CD4-positive, alpha-beta T cell treated with Interleukin-21 for 1 hour (primary cell): ENCODE measurements at places on chromosomes 3 and 15.

DNA sequence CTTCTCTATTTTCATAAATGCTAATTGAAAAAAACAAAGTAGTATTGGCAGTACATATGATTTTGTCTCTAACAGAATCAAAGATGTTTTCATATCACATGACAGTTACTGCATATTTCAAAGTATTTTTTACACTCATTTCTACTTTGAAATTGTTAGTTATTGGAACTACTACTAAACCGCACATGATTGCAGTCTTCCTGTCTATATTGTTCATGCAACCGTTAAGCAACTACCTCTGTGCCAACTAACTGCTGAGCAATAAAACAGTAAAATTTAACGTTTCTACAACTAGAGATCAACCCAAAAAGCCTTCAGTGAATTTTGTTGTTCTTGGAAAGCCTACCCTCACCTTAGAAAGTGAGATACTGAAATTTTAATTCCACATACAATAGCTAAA is 64.2 kb downstream of the DMXL2 start:
- no peak for DNase-seq

GRCh38 chr15:65873256-65873655 is 4.0 kb downstream of the RAB11A start:
- DNase-seq: no peak

GRCh38 chr15:35362195-35362829 is 183.7 kb downstream of the DPH6 start:
- DNase-seq: no peak

GRCh38 chr3:134449277-134449676 is 36.5 kb downstream of the ANAPC13 start:
- no peak for DNase-seq

DNA sequence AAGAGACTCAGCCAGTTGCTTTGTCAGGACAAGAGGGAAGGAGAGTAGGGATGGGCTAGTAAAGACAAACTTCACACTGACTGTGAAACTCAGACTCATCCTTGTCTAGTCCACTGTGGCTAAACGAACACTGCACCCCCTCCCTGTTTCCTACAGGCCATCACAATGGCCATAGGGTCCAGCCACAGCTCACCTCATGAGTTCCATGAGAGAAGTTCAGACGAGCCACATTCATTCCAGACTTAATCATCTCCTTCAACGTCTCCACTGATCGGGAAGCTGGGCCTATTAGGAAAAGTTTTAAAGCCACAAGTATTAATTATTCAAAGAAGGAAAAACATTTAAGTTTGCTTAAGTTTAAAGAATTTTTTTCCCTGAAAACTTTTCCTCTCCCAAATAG is 13.8 kb downstream of the PKM start:
- no peak for DNase-seq

DNA sequence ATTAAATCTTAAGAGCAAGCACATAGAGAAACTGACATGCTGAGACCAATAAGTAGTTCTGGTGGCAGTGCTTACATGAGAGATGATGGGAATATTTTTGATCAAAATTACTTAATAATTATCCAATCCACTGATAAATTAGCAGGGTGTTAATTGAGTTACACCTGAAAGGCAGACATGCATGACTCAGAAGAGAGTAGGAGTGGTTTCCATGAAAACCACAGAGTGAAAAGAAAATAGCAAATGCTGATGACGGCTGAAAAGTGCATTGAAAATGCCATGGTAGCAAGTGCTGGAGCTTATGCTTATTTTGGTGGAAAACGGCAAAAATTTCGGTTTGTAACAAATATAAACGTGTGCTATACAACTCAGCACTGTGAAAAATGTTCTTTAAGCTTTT is 267.8 kb upstream of the LRRN1 start:
- DNase-seq: no peak

GRCh38 chr3:126798521-126798920 is 94.5 kb downstream of the CHCHD6 start:
- DNase-seq: no peak

GRCh38 chr15:57037548-57037947 is 119.1 kb downstream of the TCF12 start:
- DNase-seq: no peak

DNA sequence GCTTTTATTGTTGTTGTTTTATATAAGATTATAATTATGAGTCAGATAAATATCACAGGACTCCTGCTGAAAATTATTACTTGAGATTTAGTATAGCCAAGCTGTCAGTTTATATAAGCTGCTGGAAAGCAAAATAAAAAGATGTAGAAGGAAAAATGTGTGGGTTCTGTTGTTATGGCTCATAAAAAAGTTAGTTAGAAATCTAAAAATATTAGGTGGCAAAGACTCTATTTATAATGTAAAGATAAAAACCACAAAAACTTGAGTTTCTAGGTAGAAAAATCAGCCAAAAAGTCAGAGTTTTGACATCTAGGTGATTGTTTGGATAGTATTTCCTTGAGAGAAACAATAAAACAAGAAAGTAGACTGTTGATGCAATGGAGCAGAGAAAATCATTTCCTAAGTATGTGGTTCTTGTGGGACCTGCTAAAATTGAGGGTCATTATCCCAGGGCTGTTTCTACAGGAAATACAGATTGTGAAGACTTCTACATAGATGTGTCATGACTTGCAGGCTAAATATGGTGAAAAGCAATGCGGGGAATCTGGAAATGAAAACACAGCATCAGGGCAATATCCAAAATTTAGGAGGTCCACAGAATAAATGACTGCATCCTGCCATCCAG is 1109.6 kb upstream of the CADM2 start:
- DNase-seq: no peak

DNA sequence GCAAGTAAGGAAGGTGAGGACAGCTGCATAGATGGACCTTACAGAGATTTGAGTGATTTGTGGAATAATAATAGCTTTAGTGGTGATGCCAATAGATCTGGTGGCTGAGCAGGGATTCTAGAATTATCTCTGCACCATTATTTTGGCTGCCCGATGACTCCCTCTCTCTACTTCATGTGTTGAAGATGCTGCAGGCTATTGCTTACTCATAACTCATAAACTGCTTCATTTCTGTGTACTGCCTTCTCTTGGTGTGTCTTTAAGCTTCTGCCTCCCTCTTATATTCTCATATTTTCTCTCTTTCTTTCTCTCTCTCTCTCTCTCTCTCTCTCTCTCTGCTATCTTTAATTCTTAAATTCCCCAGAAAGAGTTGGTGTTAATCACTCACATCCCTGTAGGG is 256.0 kb upstream of the TRIM42 start:
- no peak for DNase-seq
